ENCODE measurements at places on chromosomes 13 and 19.

DNA sequence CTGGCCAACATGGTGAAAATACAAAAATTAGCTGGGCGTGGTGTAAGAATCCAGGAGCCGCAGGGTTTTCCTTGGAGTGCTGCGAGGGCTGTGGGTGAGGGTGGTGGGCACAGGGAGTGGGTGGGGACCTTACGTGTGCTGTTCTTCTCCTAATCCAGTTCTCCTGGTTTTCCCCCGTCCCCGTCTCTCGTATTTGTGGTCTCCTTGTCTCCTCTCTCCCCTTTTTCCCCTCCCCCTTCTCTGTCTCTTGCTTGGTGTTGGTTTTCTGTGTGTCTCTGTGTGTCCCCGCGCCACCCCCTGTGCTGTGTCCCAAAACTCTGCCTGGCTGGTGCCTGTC, 1.7 kb downstream of the SELENOW start:
- no peak for DNase-seq

- no peak for DNase-seq
Observed at GRCh38 chr19:44747739-44748425, 626 bp upstream of the BCL3 start.

GRCh38 chr19:16041299-16041990, 34.9 kb upstream of the TPM4 start:
- peak; percentile 62 for DNase-seq

GRCh38 chr19:36514012-36514612, 14.0 kb downstream of the ZNF260 start:
- DNase-seq: no peak

DNA sequence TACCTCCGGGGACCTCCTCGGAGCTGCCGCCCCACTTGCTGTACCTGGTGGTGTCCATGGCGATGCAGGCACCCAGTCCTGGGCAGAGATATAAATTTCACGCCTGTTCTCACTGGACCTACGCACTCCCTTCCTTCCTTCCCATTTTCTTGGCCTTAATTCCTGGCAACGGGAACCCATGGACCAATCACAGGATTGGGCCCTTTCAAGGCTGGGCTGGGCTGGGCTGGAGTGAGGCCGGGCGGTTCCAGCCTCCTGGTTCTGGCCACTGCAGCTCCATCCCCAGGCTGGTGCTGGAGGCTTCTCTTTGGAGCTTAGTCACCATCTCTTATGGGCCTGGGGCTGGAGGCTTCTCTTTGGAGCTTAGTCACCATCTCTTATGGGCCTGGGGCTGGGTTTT, at the start of gene CLEC4G:
TSS of gene CLEC4G (minus strand) at position 66 of the 400 bp plus-strand sequence. CDS start at position 58, 8 bp downstream.
- DNase-seq: no peak

GRCh38 chr19:17209126-17210036, 5.8 kb upstream of the USE1 start:
- no peak for DNase-seq

GRCh38 chr13:98537306-98537705, 39.6 kb downstream of the STK24 start:
- no peak for DNase-seq

GRCh38 chr13:28012896-28013295, 24.4 kb upstream of the URAD start:
- no peak for DNase-seq
